Hippocampal formation (tissue), 2 donors: ENCODE measurements at places on chromosomes 3 and 15.

GRCh38 chr3:144544871-144545270 is 573.2 kb downstream of the DIPK2A start:
- DNase-seq = no peak

GRCh38 chr15:92633418-92633817 is 22.2 kb downstream of the FAM174B start:
- DNase-seq = no peak

DNA sequence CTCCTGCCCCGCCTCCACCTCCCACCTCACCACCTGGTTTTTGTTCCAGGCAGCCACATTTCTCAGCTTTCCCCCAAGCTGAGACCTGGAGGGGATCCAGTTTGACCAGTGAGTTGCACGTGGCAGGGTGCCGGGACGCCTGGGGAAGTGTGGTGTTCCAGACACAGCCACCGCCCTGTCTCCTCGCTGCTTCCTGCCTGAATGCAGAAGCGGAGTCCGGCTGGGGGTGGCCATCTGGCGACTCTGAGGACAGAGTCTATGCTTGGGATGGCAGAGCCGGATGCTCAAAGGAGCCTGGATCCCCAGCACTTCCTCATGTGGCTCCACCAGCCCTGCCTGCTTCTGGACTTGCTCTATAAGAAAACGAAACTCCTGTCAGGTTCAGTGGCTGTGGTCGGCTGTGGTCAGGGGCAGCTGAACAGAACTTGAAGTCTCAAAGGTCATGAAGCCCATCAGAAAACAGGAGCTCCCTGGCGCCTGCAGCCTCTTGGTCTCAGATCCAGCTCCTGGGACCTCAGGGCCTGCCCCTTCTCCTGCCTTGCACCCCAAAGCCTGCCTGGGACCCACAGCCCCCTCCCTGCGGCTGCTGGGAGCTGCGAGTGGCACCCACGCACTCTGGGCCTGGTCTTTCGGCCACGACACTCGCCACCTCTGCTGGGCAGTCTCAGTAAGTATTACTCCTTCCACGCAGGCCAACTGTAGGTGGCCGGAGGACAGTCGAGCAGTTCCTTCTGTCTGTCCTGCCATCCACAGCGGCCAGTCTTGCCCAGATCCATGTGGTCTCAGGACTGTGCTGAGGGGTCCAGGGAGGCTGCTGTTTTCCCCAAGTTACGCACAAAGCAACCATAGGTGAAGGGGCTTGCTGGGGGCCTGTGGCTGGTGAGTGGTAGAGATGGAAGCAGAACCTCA is 112.8 kb upstream of the MEF2A start:
- peak; percentile 63 for DNase-seq

DNA sequence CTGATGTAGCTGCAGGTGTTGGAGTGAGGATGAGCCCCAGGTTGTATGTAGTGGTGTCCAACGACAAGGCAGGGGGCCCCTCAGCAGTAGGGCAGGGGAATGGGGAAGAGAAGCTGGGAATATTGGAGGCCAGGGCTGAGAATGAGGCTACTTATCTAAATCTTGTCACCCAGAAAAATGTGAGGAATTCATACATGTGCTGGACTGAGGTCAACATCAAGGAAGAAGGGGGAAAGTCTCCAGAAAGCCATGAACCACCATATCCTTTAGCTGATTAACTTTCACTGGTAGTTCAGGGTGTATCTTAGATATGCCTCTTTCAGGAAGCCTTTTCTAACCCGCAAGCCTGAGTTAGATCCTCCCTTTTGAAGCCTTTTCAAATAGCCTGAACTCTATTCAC is 22.6 kb upstream of the FSTL1 start:
- DNase-seq = no peak

- DNase-seq = no peak
Observed at GRCh38 chr3:123947482-123947881, 13.5 kb downstream of the CCDC14 start.

DNA sequence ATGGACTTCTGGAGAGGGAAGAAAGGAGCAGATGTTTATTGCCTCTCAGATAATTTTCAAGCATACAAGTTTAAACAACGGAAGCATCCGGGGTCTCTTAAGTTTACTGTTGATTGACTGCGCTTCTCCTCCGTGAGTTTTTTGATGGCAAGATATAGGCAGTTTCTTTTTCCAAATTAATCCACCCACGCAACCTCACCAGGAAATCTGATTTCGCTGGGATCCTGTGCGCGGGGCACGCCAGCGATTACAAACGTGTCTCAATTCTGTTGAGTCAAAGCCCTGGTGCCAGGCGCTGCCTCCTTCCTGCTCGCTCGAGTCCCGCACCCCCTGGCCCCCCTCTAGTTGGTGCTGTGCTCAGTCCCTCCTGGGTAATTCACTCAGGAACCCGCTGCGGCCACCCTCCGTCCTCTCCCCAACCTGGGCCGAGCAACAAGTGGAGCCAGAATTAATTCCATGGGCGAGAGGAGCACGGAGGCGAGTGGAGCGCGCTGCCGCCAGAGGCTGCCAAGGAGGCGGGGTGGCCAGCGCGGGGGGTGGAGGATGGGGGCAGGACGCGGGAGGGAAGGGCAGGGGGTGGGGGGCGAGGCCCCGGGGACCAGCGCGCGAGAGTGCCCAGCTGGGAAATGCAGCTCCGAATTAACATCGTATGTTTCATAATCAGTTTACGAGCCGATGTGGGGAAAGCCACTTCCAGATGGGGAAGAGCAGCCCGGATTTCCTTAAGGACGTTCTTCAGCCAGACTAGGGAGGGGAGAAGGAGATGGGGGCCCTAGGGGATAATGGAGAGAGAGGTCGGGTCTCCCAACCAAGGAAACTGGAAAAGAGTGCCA is 6.0 kb downstream of the WNT5A start:
- peak; percentile 18 for DNase-seq
